Stimulated activated CD4-positive, alpha-beta T cell treated with anti-CD3 and anti-CD28 coated beads, Interleukin-1b, Interleukin-23, amount 100 ng/mL, for 1 hour (primary cell): ENCODE measurements at places on chromosomes 13 and 19.

DNA sequence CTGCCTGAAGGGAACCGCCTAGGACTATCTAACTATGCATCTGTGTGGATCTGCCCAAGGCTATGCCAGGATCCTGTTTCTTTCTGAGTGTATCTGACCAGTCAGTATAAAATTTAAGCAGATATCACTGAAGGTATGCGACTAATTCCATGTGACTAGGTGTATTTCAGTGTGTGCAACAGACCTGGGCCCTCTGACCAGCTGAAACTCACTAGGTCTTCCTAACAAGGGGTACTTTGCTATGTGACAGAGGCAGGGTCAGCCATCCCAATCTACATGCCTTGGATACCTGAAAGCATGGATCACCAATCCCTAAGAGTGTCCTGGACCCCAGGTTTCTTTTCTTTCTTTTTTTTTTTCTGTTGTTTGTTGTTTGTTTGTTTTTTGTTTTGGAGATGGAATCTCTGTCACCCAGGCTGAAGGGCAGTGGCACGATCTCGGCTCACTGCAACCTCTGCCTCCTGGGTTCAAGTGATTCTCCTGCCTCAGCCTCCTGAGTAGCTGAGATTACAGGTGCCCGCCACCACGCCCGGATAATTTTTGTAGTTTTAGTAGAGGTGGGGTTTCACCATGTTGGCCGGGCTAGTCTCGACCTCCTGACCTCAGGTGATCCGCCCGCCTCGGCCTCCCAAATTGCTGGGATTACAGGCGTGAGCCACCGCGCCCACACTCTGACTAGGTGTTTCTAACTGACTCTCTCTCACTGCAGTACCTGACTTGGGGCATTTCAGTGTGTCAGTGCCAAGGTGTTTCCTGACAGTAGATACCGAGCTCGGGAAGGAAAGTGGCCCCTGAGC, 43.5 kb downstream of the FCGBP start:
- DNase-seq = no peak

- no peak for DNase-seq
Measured at GRCh38 chr13:64061649-64062048, 2646.0 kb upstream of the PCDH20 start.

- no peak for DNase-seq
Measured at GRCh38 chr13:45108716-45109101, 11.6 kb upstream of the GTF2F2 start.

- DNase-seq = no peak
Measured at GRCh38 chr19:19406878-19407632, 1.6 kb downstream of the GATAD2A start.

DNA sequence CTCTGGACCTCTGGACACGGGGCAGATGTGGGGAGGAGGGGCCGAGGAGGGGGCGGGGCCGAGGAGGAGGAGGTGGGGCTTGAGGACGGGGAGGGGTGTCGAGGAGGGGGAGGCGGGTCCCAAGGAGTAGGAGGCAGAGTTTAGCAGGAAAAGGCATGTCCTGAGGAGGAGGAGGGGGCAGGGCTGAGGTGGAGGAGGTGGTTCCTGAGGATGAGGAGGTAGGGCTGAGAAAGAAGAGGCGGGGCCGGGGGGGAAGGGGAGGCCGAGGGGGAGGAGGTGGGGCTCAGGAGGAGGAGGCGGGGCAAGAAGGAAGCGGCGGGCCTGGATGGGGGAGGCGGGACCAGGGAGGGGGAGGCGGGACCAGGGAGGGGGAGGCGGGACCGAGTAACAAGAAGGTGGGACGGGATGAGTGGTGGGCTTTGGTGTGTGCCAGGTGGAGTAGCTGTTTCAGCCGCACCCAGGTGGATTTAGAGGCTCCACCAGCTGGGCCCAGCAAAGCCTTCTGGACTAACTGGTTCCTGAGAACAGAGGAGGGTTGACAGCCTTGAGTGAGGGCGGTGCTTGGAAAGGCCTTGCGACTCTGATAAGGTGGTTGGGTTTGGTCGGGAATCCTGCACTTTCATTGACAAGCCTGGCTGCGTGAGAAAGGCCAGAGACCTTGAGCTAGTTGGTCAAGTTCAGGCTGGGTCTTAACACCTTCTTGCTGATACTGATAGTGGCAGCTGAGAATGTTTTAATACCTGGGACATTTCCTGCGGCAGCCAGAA, 7.7 kb downstream of the TECR start:
- DNase-seq = no peak

GRCh38 chr13:52961256-52961910, 67.2 kb upstream of the OLFM4 start:
- DNase-seq = no peak

GRCh38 chr13:41854758-41855157, 106.2 kb downstream of the VWA8 start:
- no peak for DNase-seq

DNA sequence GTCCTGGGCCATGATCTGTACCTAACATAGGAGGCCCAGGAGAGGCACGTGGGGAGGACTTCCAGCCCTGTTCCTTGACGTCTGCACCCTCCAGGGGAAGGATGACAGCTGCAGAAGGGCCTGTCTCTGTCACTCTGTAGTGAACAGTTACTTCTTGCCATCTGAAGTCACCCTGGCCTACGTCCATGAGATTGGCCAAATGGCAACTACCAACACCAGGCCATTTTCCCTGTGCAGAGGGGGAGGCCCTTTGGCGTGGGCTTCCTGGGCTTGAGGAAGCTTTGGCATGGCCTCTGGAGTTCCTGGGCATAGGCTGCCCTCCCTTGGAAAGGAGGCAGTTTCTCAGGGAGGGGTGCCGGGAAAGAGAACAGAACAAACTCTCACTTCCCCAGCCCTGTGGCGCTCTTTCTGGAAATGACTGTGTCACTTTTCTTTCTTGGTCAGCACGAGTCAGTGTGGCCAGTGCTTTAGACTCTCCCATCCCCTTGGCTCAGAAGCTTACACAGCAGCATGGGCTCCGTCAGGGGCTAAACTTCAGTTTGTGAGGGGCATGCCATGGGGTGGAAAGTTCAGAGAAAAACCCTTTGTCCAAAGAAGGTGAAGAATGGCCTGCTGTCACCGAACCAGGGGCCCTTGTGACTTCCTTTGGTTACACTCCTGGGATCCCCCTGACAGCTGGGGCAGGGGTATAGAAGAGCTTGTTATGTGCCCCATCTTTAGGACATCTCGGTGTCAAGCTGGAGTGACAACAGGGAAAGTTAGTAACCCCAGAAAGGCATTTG, 5.3 kb downstream of the CARM1 start:
- no peak for DNase-seq

DNA sequence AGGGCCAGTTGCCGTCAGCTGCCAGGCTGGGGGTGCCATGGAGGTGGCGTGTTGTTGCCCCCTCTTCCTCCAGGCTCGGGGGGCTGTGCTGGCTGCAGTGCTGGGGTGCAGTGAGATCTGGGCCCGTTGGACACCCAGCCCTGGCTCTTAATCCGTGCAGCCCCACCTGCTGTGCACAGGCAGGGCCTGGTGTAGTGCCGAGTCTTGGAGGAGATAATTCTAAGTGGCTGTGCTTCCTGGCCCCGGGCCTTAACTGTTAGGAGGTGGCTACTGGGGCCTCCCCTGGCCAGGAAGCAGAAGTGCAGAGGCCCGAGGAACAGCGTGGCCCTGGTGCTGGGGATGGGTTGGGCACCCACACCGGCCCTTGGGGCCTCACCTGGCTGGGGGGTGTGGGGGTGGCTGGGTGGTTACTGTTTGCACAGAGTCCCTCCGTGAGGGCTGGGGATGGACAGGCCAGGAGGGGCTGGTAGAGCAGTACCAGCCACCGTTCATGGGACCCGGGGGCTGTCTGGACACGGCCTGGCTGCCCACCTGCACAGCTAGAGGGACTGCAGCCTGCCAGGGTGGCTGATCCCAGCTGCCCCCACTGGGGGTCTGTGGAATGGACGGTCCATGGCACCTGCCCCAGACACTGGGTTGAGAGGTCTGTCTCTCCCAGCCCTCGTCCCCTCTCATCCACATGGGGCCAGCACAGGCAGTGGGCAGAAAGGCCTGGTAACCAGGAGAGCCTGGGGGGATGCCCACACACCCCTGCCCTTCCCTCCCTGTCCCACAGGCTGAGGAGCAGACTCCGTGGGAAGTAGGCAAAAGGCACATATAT, 3.3 kb downstream of the GPX4 start:
- no peak for DNase-seq

- no peak for DNase-seq
Measured at GRCh38 chr19:19948800-19949199, 48.1 kb downstream of the ZNF93 start.

DNA sequence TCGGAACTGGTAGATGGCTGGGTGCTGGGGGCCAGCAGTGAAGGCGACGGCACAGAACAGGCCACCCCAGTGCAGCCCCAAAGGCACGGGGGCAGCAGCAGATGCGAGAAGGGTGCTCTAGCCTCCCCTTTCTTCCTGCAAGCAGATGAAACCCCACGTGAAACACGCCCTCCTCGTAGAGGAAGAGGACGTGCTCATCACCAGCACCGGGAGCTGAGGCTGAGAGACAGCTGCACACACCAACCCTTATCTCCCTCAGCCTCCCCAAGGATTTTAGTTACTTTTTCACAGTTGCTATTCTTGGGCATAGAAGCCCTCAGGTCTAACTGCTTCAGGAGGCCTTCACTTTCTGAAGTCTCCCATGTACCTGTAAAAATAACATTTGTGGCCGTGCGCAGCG, 11.9 kb downstream of the ZNF787 start:
- DNase-seq = no peak

- DNase-seq = no peak
Measured at GRCh38 chr19:6518145-6518911, 12.5 kb upstream of the TNFSF9 start.

DNA sequence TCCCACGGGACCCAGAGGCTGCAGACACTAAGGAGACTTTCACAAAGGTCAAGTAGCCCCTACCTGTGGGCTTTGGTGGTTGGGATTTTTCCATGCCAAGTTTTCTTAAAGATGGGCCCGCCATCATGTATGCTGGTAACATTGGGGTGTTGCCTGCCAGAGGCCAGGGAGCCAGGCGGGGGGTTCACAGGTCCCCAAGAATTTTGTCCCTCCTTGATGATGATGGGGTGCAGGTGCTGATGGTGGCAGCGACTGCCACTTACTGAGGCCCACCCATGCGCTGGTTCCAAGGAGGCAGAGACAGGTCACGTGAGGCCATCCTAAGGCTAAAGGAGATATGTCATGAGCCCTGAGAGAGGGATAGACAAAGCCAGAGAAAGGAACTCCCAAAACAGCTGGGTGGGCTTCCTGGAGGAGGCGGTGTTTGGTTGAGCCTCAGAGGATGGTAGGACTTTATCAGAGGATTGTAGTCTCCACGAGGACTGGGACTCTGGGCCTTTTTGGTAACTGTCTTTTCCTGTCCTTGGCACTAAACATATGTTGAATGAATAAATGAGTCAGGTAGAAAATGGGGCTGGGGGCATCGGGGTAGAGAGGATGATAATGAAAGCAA, 14.4 kb downstream of the PLEKHF1 start:
- DNase-seq = no peak
